ENCODE measurements at places on chromosomes 5 and 9. TPM values are rescaled to one million over a fixed set of nuclear protein-coding genes. Genes with fewer than 3 reads are reported as not detected.

CCNI2 gene
- total RNA-seq: 0.15 TPM

FGFR4 gene
- 3.6 TPM for total RNA-seq

C5orf52 gene
- not detected for total RNA-seq

SELENOP gene
- total RNA-seq: not detected

- no peak for DNase-seq
These were observed 12.9 kb upstream of the CAST start for GRCh38 chr5:96649251-96649662.

DNA sequence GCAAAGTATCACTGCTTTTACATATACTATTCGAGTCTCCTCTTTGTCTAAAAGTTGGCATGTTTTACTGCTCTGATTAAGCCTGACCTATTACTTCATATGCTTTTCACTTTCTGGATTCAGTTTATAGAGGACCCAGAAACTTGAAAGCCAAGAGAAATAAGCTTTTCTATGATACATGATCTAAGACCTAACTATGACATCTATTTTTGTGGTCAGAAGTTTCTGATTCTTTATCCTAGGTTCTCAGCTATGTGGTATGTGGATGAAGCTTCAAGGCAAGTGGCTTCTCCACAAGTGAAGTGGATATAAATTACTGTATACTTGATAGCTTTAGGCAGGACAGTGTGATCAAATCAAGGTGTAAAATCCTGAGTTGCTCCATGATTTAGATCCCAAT, 6.3 kb downstream of the EDIL3 start:
- DNase-seq: no peak

ADAMTS2 gene
- not detected for total RNA-seq

- no peak for DNase-seq
These were observed 679 bp upstream of the KDM4C start for GRCh38 chr9:6757132-6757455.

IFNA21 gene
- not detected for total RNA-seq

DNA sequence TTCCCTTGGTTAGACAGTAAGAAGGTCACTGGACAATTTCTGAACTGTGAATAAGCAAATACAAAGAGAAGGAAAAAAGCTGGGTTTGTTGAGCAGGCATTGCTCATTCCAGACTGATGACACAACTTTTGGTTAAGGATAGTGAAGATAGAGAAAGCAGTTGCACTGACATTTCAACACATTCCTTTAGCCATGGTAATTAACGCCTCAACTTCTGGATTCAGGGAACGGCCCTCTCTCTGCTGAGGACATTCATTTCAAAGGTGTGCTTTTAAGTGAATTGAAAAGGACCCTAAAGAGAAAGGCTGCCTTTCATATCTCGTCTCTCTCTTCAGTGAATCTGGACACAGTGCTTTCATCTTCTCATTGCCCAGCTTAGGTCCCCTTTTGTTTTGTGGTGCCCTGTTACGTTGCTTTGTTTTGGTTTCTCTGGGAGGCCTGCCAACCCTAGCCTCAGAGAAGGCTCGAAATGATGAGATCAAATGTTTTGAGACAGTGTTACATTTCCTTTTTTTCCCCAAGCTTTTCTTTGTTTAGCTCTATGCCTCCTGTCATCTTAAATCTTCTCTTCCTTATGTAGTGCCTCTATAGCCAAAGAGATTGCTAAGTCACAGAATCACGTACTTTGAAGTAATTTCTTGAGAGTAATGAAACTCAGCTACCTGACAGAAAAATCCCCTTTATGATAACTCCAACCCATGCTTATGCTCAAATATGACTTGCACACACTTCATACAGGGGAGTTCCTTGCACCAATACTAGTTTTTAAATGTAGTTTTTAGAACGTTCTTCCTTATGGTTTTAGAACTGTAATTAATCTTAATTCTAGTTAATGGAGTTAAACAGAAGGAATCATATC, 94.4 kb upstream of the IFNE start:
- no peak for DNase-seq

Data from Karpas-422 (cell line).